ENCODE measurements at places on chromosomes 5 and 9.

GRCh38 chr5:123207081-123207537 lies 118.1 kb downstream of the PRDM6 start:
- DNase-seq: no peak

- no peak for DNase-seq
Observed at GRCh38 chr9:27571011-27571410, 2.3 kb downstream of the C9orf72 start.

- no peak for DNase-seq
Observed at GRCh38 chr9:124593651-124594058, 86.5 kb upstream of the NR5A1 start.

DNA sequence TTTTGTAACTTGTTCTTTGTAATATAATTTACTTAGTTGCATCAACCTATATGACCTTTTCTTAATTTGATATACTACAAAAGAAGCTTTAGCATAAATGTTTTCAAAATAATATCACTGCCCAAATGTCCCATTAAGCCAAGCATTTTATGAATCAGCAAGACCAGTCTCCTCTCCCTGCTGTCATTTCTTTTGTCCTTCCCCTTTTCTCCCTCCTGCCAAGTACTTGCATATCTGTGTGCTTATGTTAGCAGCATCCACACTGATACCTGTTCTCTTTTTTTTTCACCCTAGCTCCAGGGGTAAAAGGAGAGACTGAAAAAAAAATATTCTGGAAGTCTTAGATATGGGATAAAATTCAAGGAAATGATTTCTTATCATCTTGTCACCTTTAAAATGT lies 69.7 kb downstream of the ZSWIM6 start:
- no peak for DNase-seq
